ENCODE measurements at places on chromosomes 5 and 9. TPM values are rescaled to one million over a fixed set of nuclear protein-coding genes. Genes with fewer than 3 reads are reported as not detected.

IL4 gene
- not detected for total RNA-seq

UNC5A gene
- total RNA-seq: 0.14 TPM

GRCh38 chr9:89679581-89679980, 74.8 kb downstream of the GADD45G start:
- H3K36me3 ChIP-seq: no peaks in the 10 kb centered on the region
- H3K27ac ChIP-seq: no peak overlapping the region
- no peak for DNase-seq
- no peaks in the 10 kb centered on the region for H3K27me3 ChIP-seq
- no peaks in the 10 kb centered on the region for H3K4me1 ChIP-seq
- H3K4me3 ChIP-seq: no peak overlapping the region

DNA sequence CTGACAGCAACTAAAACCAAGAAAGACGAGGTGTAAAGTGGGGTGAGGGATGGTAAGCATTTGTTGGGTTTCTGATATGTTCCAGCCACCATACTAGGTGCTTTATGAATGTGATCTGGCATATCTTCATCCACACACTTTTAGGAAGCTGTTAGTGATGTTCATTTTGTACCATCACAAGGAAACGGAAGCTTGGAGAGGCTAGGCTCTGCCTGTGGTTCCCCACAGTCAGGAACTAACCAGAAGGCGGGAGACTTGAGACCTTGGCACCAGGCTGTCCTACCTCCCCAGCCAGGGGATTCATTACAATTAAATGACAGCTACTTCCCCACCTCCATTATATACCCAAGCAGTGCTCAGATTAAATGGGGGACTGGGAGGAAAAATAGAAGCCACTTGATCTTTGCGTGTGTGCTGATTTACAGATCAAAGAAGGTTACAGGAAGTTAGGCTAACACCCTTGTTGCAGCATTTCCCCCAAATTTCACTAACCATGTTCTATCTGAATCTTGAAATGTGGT, 43.0 kb downstream of the SFXN1 start:
- H3K4me3 ChIP-seq: no peak overlapping the region
- peaks cover 2% of the 10 kb centered on the region for H3K36me3 ChIP-seq
- no peak overlapping the region for H3K27ac ChIP-seq
- no peaks in the 10 kb centered on the region for H3K27me3 ChIP-seq
- DNase-seq: no peak

PHF24 gene
- total RNA-seq: 0.12 TPM

GRCh38 chr9:136079916-136080246, 15.2 kb downstream of the NACC2 start:
- no peak overlapping the region for H3K4me3 ChIP-seq
- no peaks in the 10 kb centered on the region for H3K4me1 ChIP-seq
- H3K27ac ChIP-seq: no peak overlapping the region
- no peak for DNase-seq

- peaks cover 2% of the 10 kb centered on the region for H3K27me3 ChIP-seq
- H3K27ac ChIP-seq: no peak overlapping the region
- H3K36me3 ChIP-seq: no peaks in the 10 kb centered on the region
- peak; percentile 72 for DNase-seq
Measured at GRCh38 chr5:180470966-180471582, 23.1 kb upstream of the CNOT6 start.

DNA sequence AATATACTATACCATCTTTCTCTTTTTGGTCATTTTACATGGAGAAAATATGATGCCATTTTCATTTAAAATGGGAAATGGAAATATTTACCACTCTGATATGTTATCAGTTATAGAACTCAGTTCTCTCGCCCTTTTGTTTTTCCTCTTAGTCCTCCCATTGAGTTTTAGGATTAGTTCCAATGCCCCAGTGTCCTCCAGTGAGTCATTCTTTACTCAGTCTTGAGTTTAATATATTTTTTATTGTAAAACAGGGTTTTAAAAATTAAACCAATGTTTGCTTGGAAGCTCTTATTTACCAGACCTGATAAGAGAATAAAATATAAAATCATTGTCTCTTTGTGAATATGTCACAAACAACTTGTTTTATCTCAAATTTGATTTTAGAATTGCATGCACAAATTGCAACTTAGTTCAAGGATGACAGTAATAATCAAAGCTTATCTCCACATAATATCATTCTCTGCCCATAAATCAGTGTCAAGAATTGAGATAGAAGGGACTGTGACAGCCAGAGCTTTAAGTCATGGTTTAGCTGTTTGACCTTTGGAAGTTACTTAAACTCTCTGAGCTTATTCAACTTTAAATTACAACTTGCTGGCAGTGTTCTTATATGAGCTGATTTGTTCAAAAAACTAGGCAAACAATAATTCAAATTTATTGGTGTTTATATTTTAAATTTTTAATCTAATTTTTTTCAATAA, 166.4 kb downstream of the PAM start:
- H3K27me3 ChIP-seq: no peaks in the 10 kb centered on the region
- H3K36me3 ChIP-seq: no peaks in the 10 kb centered on the region
- H3K4me3 ChIP-seq: no peak overlapping the region
- no peak for DNase-seq

DNA sequence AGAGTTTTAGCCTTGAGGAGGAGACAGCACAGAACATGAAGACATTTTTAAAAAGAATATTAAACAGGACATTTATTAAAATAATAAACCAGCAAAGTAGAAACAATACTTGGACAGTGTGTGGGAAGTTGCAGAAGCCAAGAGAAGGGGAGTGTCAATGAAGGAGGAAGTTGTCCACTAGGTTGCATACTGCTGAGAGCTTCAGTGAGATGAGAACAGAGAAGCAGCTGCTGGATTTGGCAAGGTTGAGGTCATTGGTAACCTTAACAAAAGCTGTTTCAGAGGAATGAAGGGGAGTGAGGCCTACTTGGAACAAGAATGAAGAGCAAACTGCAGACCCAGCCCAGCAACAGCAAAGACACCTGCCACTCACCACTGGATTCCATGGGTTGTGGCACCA, 11.4 kb downstream of the BHMT start:
- H3K4me3 ChIP-seq: no peak overlapping the region
- no peak for DNase-seq
- no peak overlapping the region for H3K27ac ChIP-seq
- no peaks in the 10 kb centered on the region for H3K36me3 ChIP-seq
- no peaks in the 10 kb centered on the region for H3K27me3 ChIP-seq
- H3K4me1 ChIP-seq: no peaks in the 10 kb centered on the region

- no peak overlapping the region for H3K4me3 ChIP-seq
- no peak overlapping the region for H3K27ac ChIP-seq
- H3K4me1 ChIP-seq: no peaks in the 10 kb centered on the region
- DNase-seq: no peak
- H3K27me3 ChIP-seq: no peaks in the 10 kb centered on the region
Measured at GRCh38 chr9:122846371-122846940, 18.1 kb upstream of the PDCL start.

GRCh38 chr5:124259017-124259416, 487.4 kb downstream of the ZNF608 start:
- no peak overlapping the region for H3K27ac ChIP-seq
- H3K4me1 ChIP-seq: peaks cover 14% of the 10 kb centered on the region
- no peaks in the 10 kb centered on the region for H3K27me3 ChIP-seq
- DNase-seq: no peak
- H3K4me3 ChIP-seq: no peak overlapping the region
- no peaks in the 10 kb centered on the region for H3K36me3 ChIP-seq

CARTPT gene
- not detected for total RNA-seq

- no peak for DNase-seq
- H3K27ac ChIP-seq: no peak overlapping the region
- no peak overlapping the region for H3K4me3 ChIP-seq
- no peaks in the 10 kb centered on the region for H3K27me3 ChIP-seq
- H3K36me3 ChIP-seq: no peaks in the 10 kb centered on the region
- H3K4me1 ChIP-seq: peaks cover 13% of the 10 kb centered on the region
Measured at GRCh38 chr5:133236976-133237375, 185.2 kb downstream of the HSPA4 start.

- no peaks in the 10 kb centered on the region for H3K36me3 ChIP-seq
- H3K27ac ChIP-seq: no peak within 1 kb of the TSS
- DNase-seq: peak; percentile 76
- H3K4me1 ChIP-seq: no peaks in the 10 kb centered on the region
- peak within 1 kb of the TSS; percentile 29 for H3K4me3 ChIP-seq
Measured at GRCh38 chr9:91949946-91950664, at the start of gene ROR2. Gene ROR2, minus strand, starts transcription at chr9:91950228.

CTSV gene
- total RNA-seq: 110 TPM

Measured in Caco-2 (cell line).